ENCODE measurements at places on chromosomes 7 and 10.

GRCh38 chr10:71948496-71949067, 15.6 kb upstream of the CHST3 start:
- no peak for DNase-seq

- DNase-seq = peak; percentile 25
Measured at GRCh38 chr10:6171881-6172695, 30.6 kb upstream of the PFKFB3 start.

DNA sequence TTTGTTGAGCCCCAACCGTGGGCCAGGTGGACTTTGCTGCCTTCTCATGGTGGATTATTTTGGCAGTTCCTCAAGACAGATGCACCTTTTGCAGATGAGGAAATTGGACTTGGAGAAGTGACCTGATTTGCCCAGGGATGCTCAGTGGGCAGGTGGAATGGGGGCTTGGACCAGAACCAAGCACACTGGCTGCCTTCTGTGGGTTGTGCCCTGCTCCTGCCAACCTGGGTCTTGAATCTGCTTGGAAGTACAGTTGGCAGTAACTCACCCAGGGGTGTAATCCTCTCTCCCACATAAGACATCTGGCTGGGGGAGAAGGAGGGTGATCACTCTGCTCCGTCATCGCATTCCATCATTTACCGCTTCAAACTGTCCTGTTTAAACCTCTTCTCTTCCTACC, 110.5 kb upstream of the GPR26 start:
- no peak for DNase-seq

DNA sequence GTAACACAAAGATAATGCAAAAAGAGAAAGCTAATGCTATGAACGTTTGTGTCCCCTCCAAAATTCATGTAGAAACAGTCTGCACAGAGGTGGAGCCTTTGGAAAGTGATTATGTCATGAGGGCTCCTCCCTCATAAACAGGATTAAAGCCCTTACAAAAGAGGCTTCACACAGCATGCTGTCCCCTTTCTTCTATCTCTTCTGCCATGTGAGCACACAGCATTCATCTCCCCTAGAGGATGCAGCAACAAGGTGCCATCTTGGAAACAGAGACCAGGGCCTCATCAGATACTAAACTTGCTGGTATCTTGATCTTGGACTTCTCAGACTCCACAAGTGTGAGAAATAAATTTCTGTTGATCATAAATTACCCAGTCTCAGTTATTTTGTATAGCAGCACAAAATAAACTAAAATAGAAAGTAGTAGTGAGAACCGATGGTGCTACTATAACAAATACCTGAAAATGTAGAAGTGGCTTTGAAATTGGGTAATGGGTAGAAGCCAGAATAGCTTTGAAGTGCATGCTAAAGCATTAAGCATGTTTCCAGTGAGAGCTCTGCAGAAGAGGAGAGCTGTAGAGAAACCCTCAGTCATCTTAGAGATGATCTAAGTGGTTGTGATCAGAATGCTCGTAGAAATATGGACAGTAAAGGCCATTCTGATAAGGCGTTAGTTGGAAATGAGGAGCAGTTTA, 108.7 kb downstream of the DNAJC1 start:
- DNase-seq = no peak

GRCh38 chr10:58950618-58951017, 225.8 kb upstream of the PHYHIPL start:
- DNase-seq = no peak

DNA sequence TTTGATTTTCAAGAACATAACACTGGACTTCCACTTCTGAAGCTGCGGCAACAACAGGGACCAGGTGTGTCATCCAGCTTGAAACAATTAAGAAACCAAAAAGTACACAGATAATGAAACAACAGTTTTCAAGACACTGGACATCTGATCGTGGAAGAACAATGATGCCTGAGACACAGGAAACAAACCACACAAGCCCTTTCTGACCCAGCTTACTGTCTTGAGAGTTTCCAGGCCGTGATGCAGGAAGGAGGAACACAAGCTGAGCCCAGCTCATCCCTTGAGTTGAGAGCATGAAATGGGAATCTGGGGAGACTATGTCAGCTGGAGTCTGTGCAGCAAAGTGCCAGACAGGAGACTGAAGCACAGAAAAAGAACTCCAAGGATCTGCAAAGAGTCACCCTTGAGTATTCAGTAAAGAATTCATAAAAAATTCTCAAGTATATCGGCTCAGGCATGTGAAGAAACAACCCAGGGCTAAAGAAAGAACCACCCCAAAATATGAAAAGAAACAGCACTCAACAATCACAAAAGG, 91.6 kb downstream of the RNF32 start:
- DNase-seq = no peak

GRCh38 chr7:107230334-107230733, 61.5 kb downstream of the HBP1 start:
- no peak for DNase-seq

- no peak for DNase-seq
Measured at GRCh38 chr10:99394256-99394655, 36.2 kb downstream of the GOT1 start.

DNA sequence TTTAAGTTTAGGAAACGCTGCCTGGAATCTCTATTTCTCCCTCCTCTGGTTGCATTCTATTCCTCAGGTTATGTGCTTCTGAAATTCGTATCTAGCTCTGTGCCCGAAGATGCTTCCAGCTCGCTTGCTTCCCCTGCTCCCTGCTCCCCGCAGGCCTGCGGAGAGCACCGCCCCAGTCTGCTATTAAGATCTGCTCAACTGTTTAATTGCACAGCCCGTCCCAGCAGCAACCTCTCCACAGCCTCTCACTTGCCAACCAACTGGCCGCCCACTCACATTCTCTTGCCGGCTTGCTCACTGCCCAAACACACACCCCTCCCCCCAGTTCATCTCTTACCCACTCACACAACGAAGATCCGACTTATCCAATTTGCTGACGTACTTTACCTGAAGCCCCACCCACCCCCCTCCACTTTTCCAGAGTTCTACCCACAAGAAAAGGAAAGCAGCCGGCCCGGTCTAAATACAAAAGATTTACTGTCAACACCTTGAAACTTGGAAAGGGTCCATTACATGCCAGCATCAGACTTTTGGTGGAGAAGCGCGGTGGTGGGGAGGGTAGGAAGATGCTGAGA, 167.3 kb upstream of the KLF14 start:
- DNase-seq = peak; percentile 91

GRCh38 chr7:305410-306151, 15.6 kb downstream of the FOXL3 start:
- DNase-seq = no peak

- DNase-seq = no peak
Measured at GRCh38 chr10:49361178-49361554, 34.7 kb downstream of the DRGX start.

GRCh38 chr10:129079705-129080104, 387.3 kb upstream of the MGMT start:
- DNase-seq = no peak

DNA sequence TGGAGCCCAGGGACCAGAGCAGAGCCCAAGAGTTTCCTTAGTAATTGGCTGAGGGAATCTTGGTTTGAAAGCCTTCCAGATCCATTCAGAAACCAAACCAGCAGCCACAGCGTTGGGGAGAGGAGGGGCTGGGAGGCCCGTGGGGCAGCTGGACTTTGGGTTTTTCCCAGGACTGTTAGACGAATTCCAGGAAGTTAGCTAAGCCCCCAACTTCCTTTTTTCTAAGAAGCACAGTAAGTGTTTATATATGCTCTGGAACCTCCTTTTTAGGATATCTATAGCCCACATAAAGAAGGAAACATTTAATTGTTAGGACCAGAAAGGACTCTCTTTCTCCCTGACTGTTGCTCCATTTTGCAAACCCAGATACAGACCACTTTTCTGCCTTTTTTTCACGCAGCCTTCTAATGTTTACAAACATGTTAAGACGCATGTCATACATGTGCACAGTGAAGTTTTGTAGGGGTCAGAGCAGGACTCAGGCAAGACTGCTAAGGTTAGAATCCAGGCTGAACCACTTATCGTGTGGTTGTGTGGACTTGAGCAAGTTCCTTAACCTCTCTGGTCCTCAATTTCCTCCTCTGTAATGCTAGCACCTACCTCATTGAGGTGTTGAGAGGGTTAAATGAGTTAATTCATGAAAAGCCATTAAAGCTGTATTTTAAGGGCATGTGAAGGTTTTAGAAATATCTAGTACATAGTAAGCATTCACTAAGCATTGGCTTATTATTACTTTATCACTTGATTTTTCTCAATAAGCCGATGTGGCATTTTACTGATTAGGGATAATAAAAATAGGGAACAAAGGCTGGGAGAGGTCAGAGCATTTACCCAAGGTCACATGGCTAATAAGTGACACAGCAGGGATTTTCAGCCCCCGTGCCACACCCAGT, 42.4 kb downstream of the TBATA start:
- DNase-seq = peak; percentile 25

DNA sequence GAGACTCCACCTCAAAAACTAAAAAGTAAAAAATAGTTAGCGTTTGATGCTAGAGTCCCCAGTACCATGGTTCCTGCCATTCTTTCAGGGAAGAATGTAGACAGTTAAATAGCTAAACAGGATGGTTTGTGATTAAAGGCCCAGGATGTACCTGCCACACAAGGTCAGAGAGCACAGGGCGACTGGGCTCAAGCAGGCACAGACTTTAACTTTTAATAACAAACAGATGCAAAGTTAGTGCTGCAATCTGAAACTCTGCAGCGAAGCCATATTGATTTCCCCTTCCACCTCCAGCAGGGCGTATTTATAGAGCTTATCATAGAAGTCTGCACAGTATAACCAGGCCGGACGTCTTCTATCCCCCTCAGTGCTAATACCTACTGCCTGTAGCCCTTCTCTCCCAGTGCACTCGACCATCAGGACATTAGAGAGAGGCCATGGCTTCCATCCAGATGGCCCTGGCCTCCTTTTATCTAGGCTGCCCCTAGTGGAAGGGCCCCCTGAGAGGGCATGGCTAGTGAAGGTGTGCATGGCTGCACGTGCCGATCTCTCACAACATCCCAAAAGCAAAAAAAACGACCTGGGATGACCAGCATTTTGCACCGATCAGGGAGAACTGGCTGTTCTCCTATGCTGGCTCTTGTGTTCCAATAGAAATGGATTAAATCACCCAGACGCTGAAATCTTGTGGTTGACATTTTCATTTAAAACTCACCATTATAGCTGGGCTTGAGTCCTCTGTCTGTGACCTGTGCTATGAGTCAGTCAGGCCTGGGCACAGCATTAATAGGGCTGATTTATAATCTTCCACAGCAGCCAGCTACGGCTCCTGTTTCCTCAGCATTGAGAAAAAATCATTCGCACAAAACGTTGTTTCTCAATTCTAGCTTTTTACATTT, 7.6 kb upstream of the BAG3 start:
- DNase-seq = peak; percentile 22

DNA sequence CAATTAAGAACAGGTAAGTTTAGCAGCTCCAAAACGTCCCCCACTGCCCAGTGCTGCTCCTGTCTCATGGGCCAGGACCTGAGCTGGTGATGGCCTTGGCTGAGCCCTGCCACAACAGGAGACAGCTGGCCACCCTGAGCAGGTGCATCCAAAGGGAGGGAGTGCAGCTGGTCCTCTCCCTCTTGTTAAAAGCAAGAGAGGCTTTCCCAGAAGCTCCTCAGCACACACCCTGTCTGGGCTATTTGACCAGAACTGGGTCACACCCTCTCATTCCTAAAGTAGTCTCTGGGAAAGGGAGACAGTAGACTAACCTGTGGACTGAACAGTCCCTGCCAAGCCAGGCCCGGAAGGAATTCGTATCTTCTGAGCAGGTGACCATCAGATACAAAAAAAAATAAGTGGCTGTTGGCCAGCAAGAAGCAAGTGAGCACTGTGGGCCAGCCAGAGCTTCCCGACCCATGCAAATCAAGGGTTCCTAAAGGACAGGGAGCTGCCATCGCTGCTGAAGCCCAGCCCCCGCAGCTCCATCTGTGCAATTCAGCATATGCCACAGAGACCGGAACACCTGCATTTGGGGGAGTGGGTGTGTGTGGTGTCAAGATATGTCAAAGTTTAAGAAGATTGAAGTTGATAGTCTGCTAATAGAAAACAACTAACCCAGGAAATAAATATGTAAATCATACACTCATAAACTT, 2.1 kb upstream of the TMEM72 start:
- no peak for DNase-seq

DNA sequence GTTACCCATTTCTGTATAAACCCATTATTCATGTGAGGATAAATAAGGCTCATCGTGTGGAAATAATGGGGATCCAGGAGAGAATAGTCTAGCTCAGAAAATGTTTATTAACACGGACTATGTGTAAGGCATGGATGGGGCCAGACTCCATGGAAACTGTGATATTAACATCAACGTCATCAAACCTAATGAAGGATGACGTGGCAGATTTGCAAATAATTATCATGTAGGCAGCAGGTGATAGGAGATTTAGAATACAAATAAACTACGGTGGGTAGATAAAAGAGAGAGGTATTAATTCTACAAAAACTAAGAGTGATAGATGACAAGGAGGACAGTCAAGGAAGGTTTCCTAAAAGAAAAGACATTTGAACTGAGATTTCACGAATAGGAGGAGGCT, 592.2 kb downstream of the REEP3 start:
- no peak for DNase-seq

DNA sequence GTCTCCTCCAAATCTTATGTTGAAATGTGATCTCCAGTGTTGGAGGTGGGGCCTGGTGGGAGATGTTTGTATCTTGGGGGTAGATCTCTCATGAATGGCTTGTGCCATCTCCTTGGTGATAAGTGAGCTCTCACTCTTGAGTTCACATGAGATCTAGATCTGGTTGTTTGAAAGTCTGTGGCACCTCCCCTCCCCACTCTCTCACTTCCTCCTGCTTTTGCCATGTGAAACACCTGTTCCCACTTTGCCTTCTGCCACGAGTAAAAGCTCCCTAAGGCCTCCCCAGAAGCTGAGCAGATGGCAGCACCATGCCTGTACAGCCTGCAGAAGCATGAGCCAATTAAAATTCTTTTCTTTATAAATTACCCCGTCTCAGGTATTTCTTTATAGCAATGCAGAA, 23.5 kb downstream of the TMEM229A start:
- DNase-seq = no peak

DNA sequence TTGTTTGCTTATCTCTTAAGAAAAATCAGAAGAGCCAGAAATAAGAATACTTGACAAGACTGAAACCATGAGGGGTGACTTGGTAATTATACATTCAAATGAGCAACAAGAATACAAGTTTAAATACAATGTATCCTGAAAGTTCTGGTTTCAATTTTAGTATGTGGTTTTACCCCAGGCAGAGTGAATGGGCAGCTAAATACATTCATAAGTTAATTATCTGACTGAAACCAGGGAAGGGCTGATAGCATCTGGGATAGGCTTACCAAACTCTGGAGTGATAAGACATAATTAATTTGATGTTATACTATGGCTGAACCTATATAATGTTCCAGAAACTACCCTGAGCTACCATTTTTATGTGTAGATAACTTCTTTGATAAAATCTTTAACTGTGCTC, 252.2 kb upstream of the PLXNA4 start:
- no peak for DNase-seq

GRCh38 chr7:68691261-68692216, 906.7 kb upstream of the AUTS2 start:
- DNase-seq = peak; percentile 62

DNA sequence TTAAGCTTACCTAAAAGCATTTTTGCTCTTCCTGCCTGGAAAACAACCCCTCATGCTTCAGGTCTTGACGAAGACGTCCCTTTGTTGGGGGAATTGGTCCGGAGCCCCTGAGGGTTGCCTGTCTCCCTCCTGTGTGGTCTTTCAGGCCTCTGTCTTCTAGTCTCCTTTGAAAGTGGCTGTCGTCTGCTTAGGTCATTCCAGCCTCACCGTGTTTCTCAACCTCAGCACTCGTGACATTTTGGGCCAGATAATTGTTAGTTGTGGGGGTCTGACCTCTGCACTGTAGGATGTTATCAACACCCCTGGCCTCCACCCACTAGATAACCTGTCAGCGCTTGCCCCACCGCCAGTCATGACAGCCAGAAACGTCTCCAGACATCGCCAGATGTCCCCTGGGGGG, 219.1 kb downstream of the TCF7L2 start:
- DNase-seq = no peak

GRCh38 chr10:125633517-125633999, 49.4 kb downstream of the TEX36 start:
- no peak for DNase-seq

All from fibroblast of gingiva (primary cell).